Fibroblast of skin of right quadriceps (primary cell): ENCODE measurements at places on chromosomes 6 and 20.

- peak; percentile 76 for DNase-seq
Measured at GRCh38 chr6:121838842-121839241, 403.4 kb downstream of the GJA1 start.

GRCh38 chr6:74733830-74734620 is 471.8 kb downstream of the COL12A1 start:
- DNase-seq = peak; percentile 65

DNA sequence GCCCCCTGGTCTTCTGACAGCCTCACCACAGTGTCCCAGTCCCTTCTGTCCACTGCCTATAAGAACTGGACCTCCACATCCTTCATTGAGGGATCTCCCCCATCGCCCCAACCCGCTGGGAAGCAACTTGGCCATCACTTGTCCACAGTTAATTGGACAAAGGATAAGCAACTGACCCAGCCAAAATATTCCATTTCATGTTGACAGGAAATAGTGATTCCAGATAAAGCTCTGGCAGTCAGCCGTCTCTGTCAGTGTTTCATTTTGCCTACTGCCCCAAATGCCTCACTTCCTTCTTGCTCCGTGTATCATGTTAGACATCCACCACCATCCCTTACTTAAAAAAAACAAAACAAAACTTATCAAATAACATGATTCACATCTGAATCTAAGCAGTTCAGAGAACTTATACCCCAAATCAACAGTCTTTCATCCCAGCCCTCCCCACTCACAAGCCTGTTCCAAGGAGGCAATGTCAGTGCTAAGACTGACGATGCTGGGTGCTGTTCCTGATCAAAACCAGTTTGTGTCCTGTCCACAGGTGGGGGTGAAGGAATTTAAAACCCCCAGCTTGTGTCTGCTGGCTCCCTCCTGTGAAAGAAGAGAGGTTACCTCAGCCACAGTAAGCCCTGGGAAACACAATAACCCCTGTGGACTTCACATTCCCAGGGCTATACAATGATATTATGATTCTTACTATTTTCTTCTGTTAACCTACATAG is 162.5 kb downstream of the WDR27 start:
- no peak for DNase-seq

- DNase-seq = no peak
Measured at GRCh38 chr6:110055387-110055735, 77.2 kb downstream of the GPR6 start.

GRCh38 chr6:28597217-28597835 is 71.6 kb downstream of the GPX5 start:
- DNase-seq = peak; percentile 58

DNA sequence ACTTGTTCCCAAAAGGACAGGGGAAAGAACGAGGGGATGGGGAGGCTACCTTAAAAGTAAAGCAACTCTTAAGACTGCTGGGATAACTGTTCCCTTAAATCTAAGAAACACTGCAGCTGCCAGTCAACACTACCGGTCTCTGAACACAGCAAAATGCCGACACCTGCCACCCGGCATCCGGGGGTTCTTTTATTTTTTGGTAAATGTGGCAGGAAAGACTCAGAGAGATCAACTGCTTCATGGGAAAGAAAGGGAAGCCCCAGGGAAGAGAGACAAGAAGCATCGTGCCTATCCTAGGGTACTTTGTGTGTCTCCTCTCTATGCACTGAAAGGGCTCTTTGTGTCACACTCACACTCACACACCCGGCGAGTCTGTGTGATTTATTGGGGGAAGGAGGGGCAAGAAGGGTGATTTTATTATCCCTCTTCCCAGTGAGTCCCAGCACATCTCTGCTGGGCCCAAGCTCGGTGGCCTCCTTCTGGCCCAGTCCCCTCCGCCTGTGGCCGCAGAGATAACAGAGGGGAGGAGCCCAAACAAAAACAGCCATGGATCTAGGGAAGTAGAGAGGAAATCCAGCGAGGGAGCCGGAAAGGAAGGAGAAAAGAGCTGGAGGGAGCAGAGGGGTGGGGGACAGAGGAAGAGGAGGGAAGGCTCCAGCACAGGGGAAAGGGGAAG is 1.4 kb downstream of the FYN start:
- no peak for DNase-seq

DNA sequence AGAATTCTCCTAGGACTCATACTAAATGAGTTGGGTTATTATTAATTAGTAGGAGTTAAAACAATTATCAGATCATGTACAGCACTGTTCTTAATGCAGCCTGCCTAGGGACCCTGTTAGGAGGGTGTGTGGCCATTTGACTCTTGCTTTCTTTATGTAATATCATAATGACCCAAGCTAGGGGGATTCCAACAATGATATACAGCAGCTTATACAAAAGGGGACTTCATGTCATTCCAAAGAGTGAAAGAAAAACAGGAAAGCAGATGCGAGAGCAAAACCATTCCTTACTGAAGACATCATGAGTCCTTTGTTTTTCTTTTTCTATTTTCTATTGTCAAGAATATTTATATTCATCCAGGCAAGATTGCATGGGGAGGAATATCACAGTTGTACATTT is 455.2 kb downstream of the PLCB1 start:
- DNase-seq = no peak

- peak; percentile 10 for DNase-seq
Measured at GRCh38 chr6:52362443-52363227, 684 bp downstream of the PAQR8 start.

GRCh38 chr6:149169761-149170511 is 147.6 kb upstream of the TAB2 start:
- DNase-seq = no peak

- no peak for DNase-seq
Measured at GRCh38 chr6:76247527-76247926, 175.1 kb upstream of the IMPG1 start.

- DNase-seq = peak; percentile 45
Measured at GRCh38 chr20:62795023-62795761, 1.1 kb upstream of the MRGBP start.

DNA sequence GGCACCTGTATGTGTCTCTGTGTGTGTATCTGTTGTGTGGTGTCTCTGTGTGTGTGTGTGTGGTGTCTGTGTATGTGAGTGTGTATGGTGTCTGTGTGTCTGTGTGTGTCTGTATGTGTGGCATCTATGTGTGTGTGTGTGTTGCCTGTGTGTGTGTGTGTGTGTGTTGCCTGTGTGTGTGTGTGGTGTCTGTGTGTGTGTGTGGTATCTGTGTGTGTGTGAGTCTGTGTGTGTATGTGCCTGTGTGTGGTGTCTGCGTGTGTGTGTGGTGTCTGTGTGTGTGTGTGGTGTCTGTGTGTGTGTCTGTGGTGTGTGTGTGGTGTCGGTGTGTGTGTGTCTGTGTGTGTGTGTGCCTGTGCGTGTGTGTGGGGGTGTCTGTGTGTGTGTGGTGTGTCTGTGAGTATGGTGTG is 31.7 kb upstream of the VEGFA start:
- no peak for DNase-seq

DNA sequence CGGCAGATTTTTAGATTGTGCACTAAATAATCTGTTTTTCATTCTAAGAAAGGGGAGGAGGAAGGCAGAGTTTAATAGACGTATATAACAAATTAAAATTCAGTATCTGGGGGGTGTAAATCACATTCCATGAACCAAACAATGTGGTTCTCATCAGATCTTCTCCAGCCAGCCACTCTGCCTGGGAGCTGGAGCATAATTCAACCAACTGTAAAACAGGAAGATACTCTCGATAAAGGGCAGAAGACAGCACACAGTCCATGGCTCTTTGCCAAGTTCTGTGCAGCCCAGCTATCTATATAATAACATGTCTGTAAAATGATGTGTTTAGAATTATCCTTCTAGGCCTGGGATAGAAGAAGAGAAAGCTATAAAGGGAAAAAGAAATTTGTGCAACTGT is 289.9 kb upstream of the ZFP64 start:
- DNase-seq = peak; percentile 89

GRCh38 chr20:5522422-5522821 is 205.7 kb upstream of the PROKR2 start:
- no peak for DNase-seq

- DNase-seq = no peak
Measured at GRCh38 chr6:138222901-138223546, 4.7 kb upstream of the PBOV1 start.

DNA sequence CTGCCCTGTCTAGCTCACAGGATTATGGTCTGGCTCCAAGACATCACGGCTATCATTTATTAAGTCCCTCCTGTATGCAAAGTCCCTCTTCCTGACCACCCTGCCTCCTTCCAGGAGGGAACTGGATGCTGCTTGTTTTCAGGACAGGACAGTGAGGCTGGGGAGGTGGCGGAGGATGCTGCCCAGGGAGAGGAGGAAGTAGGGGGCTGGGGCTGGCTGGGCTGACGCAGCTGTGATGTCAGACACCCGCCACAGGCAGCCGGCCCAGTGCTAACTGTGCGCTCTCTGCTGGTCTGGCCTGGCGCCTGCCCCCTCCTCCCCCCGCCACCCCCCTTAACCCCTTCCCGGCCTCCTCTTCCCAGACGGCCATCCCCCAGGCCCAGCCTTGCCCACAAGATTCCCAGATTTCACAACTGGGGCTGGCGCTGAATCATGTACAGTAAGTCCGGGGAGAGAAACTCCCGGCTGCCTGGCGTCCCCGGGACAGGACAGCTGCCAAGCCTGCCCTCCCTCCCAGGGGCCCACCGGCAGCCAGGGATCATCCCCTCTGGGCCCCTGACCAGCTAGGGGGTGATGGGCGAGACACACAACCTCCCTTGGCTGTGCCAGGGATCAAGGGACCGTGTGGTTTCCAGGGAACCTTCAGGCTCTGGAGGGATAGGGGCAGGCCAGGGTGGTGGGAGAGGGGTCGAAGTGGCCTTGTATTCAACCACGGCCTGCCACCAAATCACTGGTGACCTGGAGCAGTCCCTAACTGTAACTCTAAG is 118.1 kb downstream of the CEBPB start:
- DNase-seq = peak; percentile 99

GRCh38 chr6:5771759-5772390 is 234.8 kb downstream of the NRN1 start:
- DNase-seq = no peak

DNA sequence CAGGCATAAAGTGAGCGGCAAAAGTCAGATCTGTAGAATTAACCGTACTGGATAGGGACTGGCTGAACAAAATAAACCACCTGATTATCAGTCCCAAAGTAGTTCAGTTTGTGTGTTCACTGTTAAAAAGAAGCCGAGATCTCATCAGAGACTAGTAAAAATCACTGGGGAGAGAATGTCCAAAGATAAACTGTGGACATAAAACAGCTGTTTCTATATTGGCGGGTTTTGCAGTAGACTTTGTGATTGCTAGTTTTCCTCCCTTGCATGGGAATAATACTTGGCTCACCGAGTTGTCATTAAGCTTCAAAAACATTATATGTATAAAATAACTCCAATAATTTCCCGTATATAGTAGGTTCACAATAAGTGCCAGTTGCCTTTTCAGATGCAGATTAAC is 114.2 kb upstream of the ID4 start:
- DNase-seq = no peak

DNA sequence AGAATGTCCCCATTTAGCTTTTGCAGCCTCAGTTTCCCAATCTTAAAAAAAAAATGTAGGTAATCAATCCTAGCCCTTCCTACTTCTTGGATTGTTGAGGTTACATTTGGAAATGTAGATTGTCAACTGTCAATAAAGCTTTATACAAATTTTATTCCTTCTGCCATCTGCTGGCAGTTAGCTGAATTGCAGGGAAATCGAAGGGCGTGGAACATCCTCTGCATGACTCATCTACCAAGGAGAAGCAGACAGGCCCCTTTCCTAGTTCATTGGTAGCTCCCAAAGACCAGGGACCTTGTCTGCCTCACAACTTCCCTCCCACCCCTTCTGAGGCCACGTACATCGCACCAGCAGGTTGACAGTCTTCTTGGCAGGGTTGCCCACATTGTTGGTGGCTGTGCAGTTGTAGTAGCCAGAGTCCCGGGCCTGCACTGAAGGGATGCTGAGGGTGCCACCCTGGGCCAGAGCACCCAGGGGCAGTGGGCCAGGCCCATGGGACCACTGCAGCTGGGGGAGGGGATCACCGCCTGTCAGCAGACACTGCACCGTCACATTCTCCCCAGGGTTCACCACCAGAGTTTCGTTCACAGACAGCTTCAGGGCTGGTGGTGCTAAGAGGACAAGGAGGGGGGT is 43.6 kb downstream of the MDGA1 start:
- peak; percentile 37 for DNase-seq

GRCh38 chr6:135115834-135116233 is 61.2 kb upstream of the HBS1L start:
- no peak for DNase-seq

DNA sequence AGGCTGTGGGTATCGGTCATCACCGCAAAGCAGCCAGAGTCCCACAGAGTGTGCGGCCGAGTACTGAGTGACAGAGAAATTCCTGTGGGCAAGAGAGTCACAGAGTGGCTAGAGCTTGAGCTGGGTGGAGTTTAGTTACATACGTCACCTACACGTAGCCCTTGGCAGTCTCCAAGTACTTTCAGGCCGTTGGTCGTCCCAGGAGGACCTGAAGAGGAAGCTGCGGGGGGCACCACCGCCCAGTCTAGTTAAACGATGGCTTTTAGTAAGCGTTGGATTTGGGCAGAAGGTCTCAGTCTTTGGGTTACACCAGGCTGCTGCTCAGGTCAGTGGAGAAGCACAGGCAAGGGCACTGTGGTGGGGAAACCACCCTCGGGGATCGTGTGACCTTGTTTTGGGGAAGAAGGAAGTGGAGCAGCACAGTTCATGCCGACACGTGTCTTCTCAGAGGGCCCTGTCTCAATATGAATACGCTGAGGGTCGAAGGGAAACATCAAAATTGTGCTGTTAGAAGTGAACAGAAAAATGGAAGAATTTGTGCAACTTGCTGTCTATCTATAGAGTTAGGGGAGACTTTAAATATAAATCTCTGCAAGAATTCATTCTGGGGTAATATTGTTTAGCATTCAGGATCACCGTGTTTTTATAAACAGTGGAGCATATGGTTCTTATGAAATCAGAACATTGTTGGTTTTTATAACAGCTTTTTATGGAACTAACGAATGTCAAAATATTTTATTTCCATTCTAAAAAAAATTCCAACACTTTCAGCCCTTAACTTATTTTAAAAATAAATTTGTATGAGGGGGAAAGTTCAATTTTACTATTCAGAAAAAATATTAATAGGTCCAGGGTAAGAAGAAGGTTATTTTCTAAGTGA is 28.6 kb downstream of the KIF25 start:
- no peak for DNase-seq

- no peak for DNase-seq
Measured at GRCh38 chr20:20414640-20415220, 46.8 kb downstream of the INSM1 start.

DNA sequence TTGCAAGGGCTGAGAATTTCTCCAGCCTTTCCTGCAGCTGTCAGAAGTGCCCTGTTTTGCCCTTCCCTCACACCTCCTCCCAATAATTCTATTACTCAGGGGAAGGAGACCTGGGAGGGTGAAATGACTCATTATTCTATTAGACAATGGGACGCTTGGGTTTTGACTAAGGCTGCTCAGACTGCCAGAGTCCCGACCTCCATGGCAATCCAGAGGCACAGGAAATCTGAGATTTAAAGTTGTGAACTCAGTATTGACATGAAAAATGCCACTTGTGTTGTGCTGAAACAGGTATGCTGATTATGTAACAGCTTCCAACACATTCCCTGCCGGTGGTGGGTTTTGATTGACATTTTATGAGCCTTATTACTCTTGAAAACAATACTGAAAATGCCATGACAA is 625.9 kb upstream of the FLRT3 start:
- peak; percentile 59 for DNase-seq

- DNase-seq = no peak
Measured at GRCh38 chr6:111147440-111147839, 60.1 kb downstream of the SLC16A10 start.
